ENCODE measurements at places on chromosomes 16 and 17.
A peak's percentile ranks its signal among the peaks of the same experiment; 100 is the strongest.

GRCh38 chr17:58525239-58525638 is 10.8 kb upstream of the MTMR4 start:
- peak; percentile 88 for DNase-seq

GRCh38 chr17:80890196-80890920 is 101.3 kb upstream of the CHMP6 start:
- no peak for DNase-seq

- DNase-seq = no peak
Measured at GRCh38 chr17:77753691-77754245, 204.7 kb upstream of the TNRC6C start.

- DNase-seq = peak; percentile 96
Measured at GRCh38 chr17:76737676-76738467, at the start of gene MFSD11. Gene MFSD11, plus strand, starts transcription at chr17:76738119. Its CDS starts 234 bp downstream, at chr17:76738353.

DNA sequence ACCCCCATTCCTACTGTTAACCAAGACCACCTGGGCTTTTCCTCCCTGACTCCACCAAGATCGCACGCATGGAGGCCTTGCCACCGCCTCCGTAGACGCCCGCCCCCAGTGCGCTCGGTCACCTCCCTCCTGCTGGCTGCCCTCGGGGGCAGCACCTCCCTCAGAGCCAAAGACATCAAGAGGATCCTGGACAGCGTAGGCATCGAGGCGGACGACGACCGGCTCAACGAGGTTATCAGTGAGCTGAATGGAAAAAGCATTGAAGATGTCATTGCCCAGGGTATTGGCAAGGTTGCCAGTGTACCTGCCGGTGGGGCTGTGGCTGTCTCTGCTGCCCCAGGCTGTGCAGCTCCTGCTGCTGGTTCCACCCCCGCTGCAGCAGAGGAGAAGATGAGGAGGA is 1.2 kb downstream of the EFCAB3 start:
- DNase-seq = no peak

GRCh38 chr16:53895433-53895832 is 191.5 kb downstream of the FTO start:
- no peak for DNase-seq

DNA sequence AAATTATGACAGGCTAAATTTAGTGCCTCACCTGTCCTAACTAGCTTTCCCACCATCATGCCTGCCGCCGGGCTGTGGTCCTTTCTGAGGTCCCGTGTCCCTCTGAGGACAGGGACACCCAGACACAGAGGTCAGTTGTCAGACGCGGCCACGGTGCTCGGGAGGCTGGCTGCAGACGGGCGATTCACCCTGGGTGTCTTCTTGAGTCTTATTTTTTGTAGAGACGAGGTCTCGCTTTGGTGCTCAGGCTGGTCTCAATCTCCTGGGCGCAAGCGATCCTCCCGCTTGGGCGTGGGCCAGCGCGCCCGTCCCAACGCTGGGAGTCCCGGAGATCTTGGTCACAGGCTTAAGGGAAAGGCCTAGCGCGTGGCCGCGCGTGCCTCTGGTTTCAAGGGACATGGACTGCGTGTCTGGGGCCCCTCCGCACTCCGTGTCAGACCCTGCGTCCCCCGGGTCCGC is 797 bp upstream of the RAB11FIP3 start:
- DNase-seq = peak; percentile 33

- peak; percentile 87 for DNase-seq
Measured at GRCh38 chr17:61361084-61361483, 38.6 kb upstream of the TBX2 start.

GRCh38 chr16:20897253-20897897 is 2.8 kb downstream of the DCUN1D3 start:
- DNase-seq = peak; percentile 40

- DNase-seq = no peak
Measured at GRCh38 chr17:4721203-4722135, 9.8 kb upstream of the MED11 start.

DNA sequence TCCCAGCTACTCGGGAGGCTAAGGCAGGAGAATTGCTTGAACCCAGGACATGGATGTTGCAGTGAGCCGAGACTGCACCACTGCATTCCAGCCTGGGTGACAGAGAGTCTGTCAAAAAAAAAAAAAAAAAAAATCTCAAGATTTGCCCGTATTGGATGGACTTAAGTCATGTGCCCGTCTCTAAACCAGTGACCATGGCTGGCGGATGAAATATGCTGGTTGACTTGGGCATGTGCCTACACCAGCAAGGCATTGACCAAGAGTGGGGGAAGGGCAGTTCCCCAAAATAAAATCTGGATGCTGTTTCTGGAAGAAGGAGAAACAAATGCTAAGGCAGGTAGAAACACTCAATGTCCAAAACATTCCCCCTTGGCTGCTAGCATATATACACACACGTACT is 21.5 kb upstream of the COL1A1 start:
- DNase-seq = no peak

GRCh38 chr17:48592577-48592976 is 1.0 kb downstream of the HOXB5 start:
- DNase-seq = no peak

- no peak for DNase-seq
Measured at GRCh38 chr16:30533146-30533522, 1.5 kb downstream of the ZNF747 start.

DNA sequence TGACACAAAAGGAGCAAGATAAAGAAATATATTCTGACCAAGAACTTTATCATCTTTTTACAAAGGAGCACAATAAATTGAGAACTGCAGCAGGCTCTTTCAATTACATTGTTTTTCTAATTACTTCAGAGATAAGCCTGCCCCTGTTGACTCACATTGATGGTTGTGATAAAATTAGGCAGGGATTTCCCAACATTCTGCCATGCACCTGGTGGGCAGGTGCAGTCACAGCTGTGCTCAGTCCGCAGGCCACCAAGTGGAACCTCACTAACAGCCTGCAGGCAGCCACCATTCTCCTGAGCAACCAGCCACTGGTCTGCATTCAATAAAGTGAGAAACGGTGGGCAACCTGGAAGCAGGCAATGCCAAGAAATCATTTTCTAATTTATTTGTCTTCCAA is 5.1 kb downstream of the FANCA start:
- no peak for DNase-seq

- DNase-seq = no peak
Measured at GRCh38 chr16:57179215-57179828, 6.5 kb downstream of the PSME3IP1 start.

- DNase-seq = no peak
Measured at GRCh38 chr17:81517009-81517338, 4.4 kb upstream of the ACTG1 start.

DNA sequence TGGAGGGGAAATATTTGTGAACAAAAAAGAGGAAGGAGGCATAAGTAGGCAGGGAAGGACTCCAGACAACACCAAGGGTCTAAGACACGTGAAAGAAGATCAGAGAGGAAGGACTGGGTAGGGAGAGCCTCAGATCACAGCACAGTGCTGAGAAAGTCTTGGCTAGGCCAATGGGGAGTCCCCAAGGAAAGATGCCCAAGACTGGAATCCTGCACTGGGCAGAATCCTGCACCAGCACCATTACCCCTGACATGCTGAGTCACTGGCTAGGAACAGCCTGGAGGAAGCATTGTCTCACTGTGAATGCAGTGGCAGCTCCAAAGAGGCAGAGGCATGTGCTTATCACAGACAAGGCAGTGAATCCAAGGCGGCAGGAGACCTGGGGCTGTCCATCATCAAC is 19.2 kb downstream of the CLEC19A start:
- DNase-seq = no peak
